ENCODE measurements at places on chromosomes 1 and 21.
A peak's percentile ranks its signal among the peaks of the same experiment; 100 is the strongest.

GRCh38 chr1:3825356-3825755, 29.1 kb upstream of the LRRC47 start:
- no peak for DNase-seq
- no peak overlapping the region for H3K4me3 ChIP-seq
- H3K27me3 ChIP-seq: no peaks in the 10 kb centered on the region
- peaks cover 86% of the 10 kb centered on the region for H3K36me3 ChIP-seq

DNA sequence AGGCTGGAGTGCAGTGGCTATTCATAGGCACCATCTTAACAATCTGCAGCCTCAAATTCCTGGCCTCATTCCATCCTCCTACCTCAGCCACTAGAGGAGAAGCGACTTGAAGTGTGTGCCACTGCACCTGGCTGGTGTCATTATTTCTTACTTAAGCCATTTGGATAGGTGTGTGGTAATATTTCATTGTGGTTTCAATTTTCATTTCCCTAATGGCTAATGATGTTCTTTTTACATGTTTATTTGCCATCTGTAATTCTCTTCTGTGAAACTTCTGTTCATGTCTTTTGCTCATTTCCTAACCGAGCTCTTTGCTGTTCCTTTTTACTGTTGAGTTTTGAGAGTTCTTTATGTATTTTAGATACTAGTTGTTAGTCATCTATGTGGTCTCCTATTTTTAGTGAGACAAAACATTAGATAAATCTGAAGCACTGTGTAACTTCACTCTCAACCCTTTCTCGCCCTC, 66.8 kb downstream of the SLC27A3 start:
- DNase-seq: no peak
- H3K4me1 ChIP-seq: peaks cover 37% of the 10 kb centered on the region
- H3K4me3 ChIP-seq: no peak overlapping the region
- H3K27ac ChIP-seq: peak overlapping the region; percentile 59

- no peak for DNase-seq
- H3K4me3 ChIP-seq: no peak overlapping the region
- no peaks in the 10 kb centered on the region for H3K36me3 ChIP-seq
- no peaks in the 10 kb centered on the region for H3K4me1 ChIP-seq
- H3K27ac ChIP-seq: no peak overlapping the region
- no peaks in the 10 kb centered on the region for H3K27me3 ChIP-seq
These were observed 88.9 kb downstream of the CRB1 start for GRCh38 chr1:197356723-197357533.

DNA sequence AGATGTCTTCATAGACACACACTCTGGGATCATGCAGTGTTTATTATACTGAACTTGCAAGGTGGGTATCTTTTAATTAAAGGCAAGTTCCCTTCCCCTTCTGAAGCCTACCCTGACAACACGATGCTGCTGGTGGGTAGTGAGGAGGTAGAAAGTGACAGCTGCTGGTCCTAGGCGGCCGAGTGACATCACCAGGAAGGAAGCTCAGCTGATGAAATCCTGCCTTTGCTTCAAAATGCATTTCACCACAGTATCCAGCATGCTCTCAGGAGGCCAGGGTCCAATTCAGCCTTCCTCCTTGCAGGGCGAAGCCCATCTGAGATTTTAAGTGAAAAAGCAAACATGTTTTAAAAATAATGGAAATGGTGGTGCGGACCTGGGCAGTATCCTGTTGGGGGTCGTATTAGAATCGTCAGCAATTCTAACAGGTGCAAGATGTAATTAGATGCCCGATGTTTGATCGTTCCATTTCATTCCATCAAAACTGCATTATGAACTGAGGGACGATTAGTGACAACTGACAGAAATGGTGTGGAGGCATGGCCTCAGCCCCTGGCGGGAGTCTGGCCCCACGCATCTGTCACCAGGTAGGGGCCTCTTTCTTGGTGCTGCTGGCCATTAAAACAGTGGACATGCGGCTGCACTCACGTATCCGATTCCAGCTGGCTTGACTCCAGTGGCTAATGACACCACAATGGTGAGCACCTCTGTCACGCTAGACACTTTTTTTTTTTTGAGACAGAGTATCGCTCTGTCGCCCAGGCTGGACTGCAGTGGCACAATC, 324.8 kb upstream of the C1orf174 start:
- no peak for DNase-seq
- H3K36me3 ChIP-seq: no peaks in the 10 kb centered on the region
- H3K27me3 ChIP-seq: peaks cover 19% of the 10 kb centered on the region
- no peaks in the 10 kb centered on the region for H3K4me1 ChIP-seq
- no peak overlapping the region for H3K4me3 ChIP-seq

- no peaks in the 10 kb centered on the region for H3K36me3 ChIP-seq
- H3K4me3 ChIP-seq: no peak overlapping the region
- H3K4me1 ChIP-seq: no peaks in the 10 kb centered on the region
- peaks cover 6% of the 10 kb centered on the region for H3K27me3 ChIP-seq
These were observed 599.5 kb downstream of the MATN1 start for GRCh38 chr1:30123896-30124295.

DNA sequence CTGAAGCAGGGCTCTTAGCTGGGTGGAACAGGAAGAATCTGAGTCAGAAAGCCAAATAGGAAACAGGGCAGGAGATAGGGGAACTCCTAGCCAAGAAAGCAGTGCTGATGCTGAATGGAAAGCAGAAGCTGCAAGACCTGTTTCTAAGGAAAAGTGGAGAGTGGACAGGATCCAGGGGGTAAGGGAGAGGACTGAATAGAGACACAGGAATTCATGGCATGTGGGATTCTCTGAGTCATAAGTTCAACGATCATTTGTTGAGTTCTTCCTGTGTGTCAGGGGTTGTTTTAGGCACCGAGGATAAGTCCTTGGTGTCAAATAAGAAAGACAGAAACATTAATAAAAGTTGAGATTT, 153.8 kb upstream of the FGGY start:
- no peaks in the 10 kb centered on the region for H3K36me3 ChIP-seq
- DNase-seq: no peak
- no peak overlapping the region for H3K4me3 ChIP-seq
- no peaks in the 10 kb centered on the region for H3K27me3 ChIP-seq
- peaks cover 24% of the 10 kb centered on the region for H3K4me1 ChIP-seq
- no peak overlapping the region for H3K27ac ChIP-seq

DNA sequence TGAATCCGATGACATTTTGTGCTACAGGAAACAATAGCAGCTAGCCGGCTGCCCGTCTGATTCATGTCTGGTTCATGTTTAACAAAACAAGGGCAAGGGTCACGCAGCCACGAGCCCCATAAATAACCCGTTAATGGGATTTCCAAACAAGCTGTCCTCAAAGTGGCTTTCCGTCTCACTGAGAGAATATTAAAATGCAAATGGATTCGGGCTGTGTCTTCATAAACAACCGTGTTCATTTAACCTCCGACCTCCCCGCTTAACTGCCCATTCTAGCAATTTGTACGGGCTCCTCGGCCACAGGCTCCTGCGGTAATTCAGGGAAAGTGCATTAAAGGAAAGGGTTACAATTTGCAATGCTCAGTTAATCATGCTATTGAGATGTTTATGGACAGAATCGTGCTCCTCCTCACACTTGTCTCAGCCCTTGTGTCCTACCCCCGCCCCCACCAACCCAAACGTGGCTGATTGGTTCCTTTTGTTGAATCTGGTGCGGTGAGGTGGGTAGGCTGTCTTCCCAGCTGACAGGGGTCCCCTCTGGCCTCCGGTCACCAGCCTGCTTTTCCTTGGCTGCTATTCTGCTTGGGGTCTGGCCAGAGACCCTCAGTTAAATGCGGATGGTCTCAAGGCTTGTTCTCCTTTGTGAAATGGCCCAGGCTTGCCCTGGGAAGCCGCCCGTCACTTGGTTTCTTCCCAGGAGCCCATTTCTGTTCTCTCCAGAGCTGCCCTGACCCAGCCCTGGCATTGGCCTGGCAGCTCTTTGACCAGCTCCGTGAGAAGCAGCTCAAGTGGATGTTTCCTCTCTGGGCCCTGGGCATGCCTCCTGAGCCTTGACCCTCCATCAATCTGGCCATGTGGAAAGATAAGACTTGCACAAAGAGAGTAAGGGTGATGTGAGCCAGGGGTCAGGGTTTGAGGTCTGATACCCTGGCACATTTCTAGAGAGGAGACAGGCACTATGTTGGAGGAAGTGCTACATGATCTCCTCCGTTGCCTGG, 200.7 kb upstream of the POU3F1 start:
- H3K36me3 ChIP-seq: no peaks in the 10 kb centered on the region
- no peaks in the 10 kb centered on the region for H3K4me1 ChIP-seq
- H3K4me3 ChIP-seq: no peak overlapping the region
- no peak overlapping the region for H3K27ac ChIP-seq

GRCh38 chr1:84991097-84991920, 5.6 kb downstream of the MCOLN2 start:
- no peaks in the 10 kb centered on the region for H3K27me3 ChIP-seq
- DNase-seq: no peak
- peak overlapping the region; percentile 85 for H3K27ac ChIP-seq
- H3K4me1 ChIP-seq: peaks cover 59% of the 10 kb centered on the region
- H3K4me3 ChIP-seq: peak overlapping the region; percentile 34

DNA sequence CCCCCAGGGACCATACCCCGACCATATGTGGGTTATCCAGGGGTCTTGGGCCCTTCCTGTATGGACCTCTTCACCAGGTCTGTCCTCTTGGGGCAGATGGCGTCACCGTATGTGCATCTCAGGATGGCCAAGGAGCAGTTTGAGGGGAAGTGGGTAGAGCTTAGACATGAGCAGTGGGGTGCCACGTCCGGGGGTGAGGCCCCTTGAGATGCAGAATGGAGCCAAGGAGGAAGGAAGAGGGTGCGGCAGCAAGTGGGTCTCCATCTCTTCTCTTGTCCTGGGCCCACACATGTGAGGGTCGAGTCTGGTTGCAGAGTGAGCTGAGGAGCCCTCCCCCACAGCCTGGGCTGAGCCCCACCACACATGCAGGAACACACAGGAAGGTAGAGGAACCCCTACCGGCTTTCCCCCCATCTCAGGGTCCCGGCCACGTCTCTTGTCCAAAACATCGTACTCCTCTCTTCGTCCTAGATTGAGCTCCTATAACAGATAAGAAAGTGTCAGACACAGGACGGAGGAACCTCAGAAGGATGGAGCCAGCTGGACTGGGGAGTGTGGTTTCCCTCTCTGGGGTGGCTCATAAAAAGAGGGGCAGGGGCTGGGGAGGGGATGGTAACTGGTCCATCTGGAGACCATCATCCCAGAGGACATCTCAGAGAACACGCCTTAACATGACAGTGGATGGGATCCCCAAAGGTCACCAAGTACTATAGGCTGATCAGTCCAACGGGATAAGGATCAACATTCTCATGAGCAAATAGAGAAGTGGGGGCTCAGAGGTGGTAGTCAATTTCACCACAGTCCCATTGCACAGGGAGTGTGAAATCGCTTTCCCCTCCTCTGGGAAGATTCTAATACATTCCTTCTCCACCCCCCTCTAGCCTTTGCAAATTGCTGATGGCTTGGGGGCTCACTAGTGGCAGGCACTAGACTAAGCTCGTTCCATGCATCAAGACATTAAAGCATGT, 79.9 kb downstream of the CD247 start:
- H3K27me3 ChIP-seq: no peaks in the 10 kb centered on the region
- peak overlapping the region; percentile 85 for H3K27ac ChIP-seq
- DNase-seq: peak; percentile 47
- peak overlapping the region; percentile 1 for H3K4me3 ChIP-seq
- H3K4me1 ChIP-seq: peaks cover 79% of the 10 kb centered on the region

DNA sequence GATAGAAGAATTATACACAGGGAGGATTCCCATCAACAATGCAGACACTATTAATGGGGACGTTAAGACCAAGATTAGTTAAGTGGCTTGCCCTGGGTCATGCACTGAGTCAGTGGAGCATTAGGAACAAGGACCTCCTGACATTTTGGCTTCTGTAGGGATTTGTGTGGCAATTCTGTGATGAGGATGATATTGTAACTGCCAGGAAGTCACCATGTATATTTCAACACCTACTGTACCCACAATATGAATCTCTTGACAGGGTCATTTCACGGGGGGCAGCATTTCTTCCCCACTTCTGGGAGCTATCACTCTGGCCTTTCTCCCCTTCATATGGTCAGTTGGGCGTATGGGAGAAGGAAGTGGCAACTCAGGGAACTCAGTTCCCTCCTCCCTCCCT, 134.9 kb downstream of the RUNX1 start:
- H3K27me3 ChIP-seq: no peaks in the 10 kb centered on the region
- H3K4me1 ChIP-seq: peaks cover 67% of the 10 kb centered on the region
- DNase-seq: no peak
- peaks cover 12% of the 10 kb centered on the region for H3K36me3 ChIP-seq
- no peak overlapping the region for H3K4me3 ChIP-seq
- no peak overlapping the region for H3K27ac ChIP-seq

GRCh38 chr1:68495532-68495931, 1.4 kb downstream of the DEPDC1 start:
- no peak overlapping the region for H3K27ac ChIP-seq
- H3K36me3 ChIP-seq: no peaks in the 10 kb centered on the region
- DNase-seq: no peak
- peaks cover 42% of the 10 kb centered on the region for H3K27me3 ChIP-seq
- peak overlapping the region; percentile 82 for H3K4me3 ChIP-seq
- peaks cover 16% of the 10 kb centered on the region for H3K4me1 ChIP-seq

- peak overlapping the region; percentile 100 for H3K27ac ChIP-seq
- no peak for DNase-seq
- H3K27me3 ChIP-seq: no peaks in the 10 kb centered on the region
- H3K4me1 ChIP-seq: peaks cover 70% of the 10 kb centered on the region
These were observed 4.0 kb downstream of the CD247 start for GRCh38 chr1:167514288-167514687.

- H3K4me3 ChIP-seq: no peak overlapping the region
- DNase-seq: no peak
- H3K4me1 ChIP-seq: no peaks in the 10 kb centered on the region
- no peaks in the 10 kb centered on the region for H3K27me3 ChIP-seq
- no peaks in the 10 kb centered on the region for H3K36me3 ChIP-seq
These were observed 97.1 kb downstream of the HLX start for GRCh38 chr1:220976390-220976789.

DNA sequence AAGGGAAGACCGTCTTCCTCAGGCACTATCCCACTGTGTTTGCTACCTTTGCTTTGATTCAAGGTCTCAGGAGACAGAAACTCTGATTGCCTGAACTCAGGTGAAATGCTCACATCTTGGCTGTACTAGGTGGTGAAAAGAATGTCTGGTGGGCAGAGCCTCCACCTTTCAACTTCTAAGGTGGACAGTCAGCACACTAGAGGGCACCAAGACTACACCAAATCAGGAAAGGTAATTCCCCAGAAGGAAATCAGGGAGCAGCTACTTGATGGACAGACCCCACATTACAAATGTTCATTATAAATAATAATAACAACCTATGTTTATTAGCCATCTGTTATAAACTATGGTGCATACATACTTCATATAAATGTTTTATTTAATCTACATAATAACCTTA, 220.9 kb downstream of the ATG4C start:
- no peaks in the 10 kb centered on the region for H3K36me3 ChIP-seq
- DNase-seq: no peak
- H3K4me3 ChIP-seq: no peak overlapping the region
- no peak overlapping the region for H3K27ac ChIP-seq

- H3K36me3 ChIP-seq: peaks cover 93% of the 10 kb centered on the region
- no peak for DNase-seq
- no peak overlapping the region for H3K4me3 ChIP-seq
- no peaks in the 10 kb centered on the region for H3K27me3 ChIP-seq
- H3K27ac ChIP-seq: peak overlapping the region; percentile 68
- H3K4me1 ChIP-seq: peaks cover 8% of the 10 kb centered on the region
These were observed 13.7 kb upstream of the MIIP start for GRCh38 chr1:12005488-12006166.

GRCh38 chr1:157691285-157691920, 9.2 kb downstream of the FCRL3 start:
- H3K36me3 ChIP-seq: no peaks in the 10 kb centered on the region
- H3K4me3 ChIP-seq: no peak overlapping the region
- no peak overlapping the region for H3K27ac ChIP-seq
- DNase-seq: no peak
- H3K4me1 ChIP-seq: peaks cover 2% of the 10 kb centered on the region

GRCh38 chr1:48687282-48688045, 89.2 kb downstream of the BEND5 start:
- H3K4me3 ChIP-seq: no peak overlapping the region
- no peaks in the 10 kb centered on the region for H3K4me1 ChIP-seq
- no peak for DNase-seq
- H3K27ac ChIP-seq: no peak overlapping the region
- no peaks in the 10 kb centered on the region for H3K36me3 ChIP-seq
